Fibroblast of pulmonary artery (primary cell): ENCODE measurements at places on chromosomes 11 and 22.

DNA sequence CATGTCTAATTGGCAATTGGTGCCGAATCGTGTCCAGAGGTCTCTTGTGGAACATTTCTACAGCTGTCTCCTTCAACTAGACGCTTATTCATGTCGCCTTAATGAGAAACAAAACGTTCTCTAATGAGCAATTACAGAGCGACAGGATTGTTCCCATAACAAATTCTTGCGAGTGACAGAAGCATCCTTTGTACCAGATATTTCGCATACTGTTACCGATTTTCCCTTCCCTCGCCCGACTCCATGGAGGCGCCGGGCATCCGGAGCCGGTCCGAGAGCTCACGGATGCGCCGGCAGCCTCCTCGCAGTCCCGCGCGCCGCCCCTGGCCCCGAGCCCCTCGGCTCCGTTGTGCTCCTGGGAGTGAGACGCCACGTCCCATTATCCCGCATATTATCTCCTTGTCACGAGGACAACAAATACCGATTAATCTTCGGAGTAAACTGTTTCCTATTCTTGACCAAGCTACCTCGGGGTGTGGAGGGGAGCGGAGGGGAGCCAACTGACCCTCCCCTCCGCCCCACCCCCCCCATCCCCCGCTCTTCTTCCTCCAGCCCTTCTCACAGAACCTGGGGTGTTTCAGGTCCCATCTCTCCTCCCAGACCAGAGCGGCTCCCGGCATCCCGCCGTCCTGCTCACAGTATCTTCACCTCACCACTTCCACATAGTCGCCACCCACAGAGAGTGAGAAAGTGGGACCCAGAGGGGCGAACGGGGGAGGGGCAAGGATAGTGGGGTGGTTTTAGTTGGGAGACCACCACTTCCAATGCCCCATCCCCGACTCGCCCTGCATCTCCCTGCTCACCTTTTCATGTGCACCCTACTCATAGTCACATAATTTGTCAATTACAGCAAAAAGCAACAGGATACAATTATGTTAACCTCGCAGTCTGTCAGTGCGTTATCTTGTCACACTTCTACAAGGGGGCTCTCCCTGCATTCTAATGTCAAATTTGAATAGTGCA lies 11.4 kb downstream of the PAX6 start:
- no peak for DNase-seq

DNA sequence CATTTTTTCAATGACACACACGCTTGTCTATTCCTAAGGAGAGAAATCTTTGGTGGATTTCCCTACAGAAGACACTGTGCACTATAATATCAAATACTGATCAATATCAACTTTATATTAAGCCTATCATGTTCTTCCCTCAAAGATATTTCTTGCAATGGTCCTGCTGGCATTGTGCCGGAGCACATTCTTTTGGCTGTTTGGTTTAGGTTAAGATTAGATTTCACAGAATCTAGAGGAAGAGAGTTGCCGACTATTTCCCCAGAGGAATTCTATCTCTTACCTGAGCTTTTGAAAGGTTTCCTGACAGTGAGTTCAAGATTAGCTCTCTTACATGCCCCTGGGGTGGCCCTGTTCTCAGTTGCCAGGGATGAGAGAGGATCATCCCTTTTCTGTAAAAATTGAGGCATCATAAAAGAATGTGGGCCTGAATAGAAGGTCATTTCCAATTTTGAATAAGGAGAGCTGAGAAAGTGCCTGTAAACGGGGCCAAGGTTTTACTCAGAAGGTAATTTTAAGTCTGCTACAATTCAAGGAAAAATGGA lies 180.6 kb upstream of the ARHGAP20 start:
- DNase-seq: no peak

DNA sequence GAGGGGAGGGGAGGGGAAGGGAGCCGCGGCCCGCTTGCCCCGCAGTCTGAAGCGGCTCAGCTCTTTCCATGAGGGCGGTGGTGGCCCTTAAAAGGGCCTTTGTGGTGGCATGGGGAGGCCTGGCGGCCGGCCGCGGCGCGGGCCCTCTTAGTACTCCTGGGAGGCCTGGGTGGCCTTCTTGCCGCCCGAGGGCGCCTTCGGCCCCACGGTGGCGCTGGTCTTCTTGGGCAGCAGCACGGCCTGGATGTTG lies 6.9 kb downstream of the DPAGT1 start:
- DNase-seq: peak; percentile 87

- DNase-seq: peak; percentile 94
Observed at GRCh38 chr11:33736148-33736812, at the start of gene CD59. Gene CD59, minus strand, starts transcription at chr11:33736423. Its CDS starts 13,978 bp downstream, at chr11:33722445.

GRCh38 chr11:35083431-35084238 lies 55.3 kb upstream of the CD44 start:
- DNase-seq: peak; percentile 88

DNA sequence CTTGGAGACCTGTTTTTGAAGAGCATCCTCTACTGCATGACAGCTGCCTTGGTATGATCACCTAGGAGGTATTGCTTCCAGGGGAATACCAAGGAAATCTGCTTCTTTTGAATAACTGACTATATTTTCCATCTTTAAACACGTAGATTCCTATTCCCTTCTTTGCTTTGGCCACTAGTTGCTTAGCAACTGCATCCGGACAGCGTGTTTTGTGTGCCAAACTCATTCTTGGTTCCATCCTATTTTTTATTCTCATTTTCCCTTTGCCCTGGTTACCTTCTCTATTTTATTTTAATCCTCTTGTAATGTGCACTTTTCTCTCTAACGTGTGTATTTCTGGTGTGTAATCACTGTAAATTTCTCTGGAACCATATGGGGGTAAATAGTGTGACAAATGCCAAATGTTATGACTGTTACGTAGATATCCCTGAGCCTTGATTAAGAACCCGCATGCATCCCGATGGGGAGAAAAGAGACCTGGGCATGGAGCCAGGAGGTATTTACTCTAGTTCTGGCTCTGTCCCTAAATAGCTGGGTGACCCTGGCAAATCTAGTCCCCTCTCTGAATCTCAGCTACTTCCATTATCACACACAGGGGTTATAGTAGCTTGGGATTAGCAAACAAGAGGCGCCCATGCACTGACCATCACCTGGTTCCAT lies 241.7 kb downstream of the MIAT start:
- no peak for DNase-seq

DNA sequence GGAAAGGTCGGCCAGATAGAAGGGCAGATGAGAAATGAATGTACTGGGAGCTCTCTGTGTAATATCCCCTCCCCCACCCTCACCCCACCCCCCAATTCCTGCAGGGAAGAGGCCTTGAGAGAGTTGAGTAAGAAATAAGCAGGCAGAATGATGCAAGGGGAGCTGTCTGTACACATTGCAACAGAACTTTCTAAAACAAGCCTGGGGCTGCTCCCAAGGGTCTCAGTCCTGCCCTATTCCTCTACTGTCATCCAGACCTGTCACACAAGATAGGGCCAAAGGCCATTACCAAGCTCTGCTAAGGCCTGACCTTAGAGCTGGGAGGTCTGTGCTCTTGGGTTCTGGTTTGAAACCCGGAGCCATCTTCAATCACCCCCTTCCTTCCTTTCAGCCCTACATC lies 5.7 kb upstream of the DGAT2 start:
- DNase-seq: peak; percentile 78

DNA sequence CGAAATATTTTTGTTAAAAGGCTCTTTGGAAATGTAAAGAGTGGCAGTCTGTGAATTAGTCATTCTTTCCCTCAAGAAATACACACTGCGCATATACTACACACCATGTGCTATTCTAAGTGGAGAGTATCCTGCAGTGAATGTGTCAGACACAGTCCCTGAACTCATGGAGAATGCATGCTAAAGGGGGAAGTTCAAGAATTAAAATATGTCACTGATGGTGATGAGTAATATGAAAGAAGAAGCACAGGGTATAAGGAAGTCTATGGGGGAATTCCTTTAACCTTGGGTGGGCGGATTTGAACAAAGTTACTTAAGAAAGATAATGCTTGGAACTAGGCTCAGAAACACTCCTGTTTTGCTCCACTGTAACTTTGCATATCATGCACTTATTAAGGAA lies 153.0 kb downstream of the LRRC4C start:
- no peak for DNase-seq

DNA sequence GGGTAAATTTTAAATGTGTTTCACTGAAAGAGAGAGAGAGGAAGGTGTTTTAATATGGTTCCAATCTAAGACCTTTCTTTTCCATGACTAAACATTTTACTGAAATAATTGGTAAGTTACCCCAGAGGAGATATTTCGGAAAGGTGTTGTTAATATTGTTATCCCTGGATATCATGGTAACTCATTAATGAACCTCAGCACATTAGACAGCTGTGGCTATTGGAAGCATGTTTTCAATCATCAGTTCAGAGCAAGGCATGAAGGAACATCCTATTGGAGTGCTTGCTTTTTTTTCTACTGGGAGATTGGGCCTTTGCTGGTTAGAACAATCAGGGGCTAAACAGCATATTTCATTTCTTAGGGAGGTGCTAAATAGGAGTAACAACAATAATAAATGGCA lies 11.8 kb downstream of the BARX2 start:
- no peak for DNase-seq

- DNase-seq: peak; percentile 79
Observed at GRCh38 chr11:65424205-65425104, 1.9 kb downstream of the NEAT1 start.

- DNase-seq: peak; percentile 85
Observed at GRCh38 chr11:76860539-76861475, at the start of gene ACER3. Gene ACER3, plus strand, starts transcription at chr11:76860918. Its CDS starts 59 bp downstream, at chr11:76860977.

GRCh38 chr11:23688411-23688810 lies 808.4 kb upstream of the LUZP2 start:
- no peak for DNase-seq

DNA sequence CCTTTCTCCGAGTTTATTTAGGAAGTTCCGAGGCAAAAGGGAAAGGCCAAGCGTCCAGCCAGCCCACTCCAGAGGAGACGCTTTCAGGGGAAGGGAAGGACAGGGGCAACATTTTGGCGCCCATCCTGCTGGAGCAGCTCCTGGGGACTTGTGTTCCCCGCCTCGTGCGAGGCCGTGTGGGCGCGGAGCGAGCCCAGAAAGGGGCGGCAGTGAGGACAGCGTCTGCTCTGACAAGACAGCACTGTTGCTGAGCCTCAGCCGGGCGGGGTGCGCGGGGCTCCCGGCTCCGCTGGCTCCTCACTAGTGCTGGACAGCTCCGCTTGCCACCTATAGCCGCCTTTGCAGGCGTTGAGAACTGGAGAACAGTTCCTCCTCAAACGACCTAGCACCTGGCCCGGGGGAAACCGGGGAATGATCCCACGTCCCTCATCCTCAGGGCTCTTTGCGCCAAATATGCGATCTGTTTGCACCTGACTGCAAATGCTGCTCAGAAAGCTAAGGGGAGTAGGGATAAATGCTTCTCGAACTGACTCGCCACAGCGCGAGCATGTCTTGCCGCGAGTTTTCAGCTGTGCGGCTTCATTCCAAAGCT lies 722 bp upstream of the GUCY1A2 start:
- DNase-seq: peak; percentile 80

DNA sequence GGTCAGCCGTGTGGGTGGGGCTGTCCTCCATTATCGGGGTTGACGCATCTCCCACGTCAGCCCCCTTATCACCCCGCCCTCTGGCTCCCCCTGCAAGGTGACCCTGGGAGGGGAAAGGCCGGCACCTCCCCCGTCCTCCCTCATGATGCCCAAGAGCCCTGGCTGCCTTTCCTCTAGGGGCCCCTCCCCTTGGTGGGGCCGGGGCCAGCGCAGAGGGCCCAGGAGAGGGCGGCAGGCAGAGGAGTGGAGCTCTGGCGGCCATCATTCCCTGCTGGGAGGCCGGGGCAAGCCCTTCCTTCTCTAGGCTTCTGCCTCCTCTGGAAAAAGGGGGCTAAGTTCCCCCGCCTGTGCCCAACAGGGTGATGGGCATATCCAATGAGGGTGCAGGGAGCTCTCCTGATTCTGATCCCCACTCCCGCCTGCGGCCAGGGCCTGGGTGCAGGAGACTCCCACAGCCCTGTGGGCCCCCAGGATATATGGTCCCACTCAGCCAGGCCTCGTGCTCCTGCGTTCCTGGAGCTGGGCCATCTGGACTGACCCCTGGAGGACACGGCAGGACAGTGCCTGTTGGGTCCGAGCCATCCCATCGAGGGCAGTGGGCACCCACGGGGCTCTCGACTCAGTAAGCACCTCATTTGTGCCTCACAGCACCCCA lies 12.3 kb downstream of the MYRF start:
- peak; percentile 77 for DNase-seq

DNA sequence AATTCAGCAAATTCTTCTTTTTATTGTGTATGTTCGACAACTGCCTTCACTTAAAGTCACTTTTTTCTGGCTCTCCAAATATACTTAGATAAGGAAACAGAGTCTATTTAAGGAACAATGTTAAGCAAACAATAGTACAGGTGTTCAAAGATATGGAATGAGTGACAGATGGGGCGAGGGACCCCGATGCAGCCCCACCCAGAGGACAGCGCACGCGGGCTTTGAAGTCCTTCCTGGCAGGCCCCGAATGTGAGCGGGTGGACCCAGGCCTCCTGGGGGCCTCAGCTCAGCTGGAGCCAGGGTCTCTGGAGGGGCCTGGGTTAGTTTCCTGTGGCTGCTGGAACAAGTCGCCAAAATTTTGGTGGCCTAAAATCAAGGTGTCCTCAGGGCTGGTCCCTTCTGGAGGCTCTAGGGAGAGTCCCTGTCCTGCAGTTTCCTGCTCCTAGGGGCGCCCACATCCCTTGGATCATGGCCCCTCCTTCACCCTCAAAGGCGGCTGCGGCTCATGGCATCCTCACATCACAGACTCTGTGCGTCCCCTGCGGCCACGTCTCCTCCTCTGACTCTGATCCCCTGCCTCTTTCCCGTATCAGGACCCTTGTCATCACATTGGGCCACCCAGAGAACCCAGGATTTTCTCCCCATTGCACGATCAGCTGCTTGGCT lies 40.6 kb upstream of the KCNQ1OT1 start:
- DNase-seq: no peak

- no peak for DNase-seq
Observed at GRCh38 chr11:27451244-27451965, 21.2 kb downstream of the LGR4 start.

- DNase-seq: no peak
Observed at GRCh38 chr11:132099692-132100091, 729.3 kb downstream of the NTM start.

- DNase-seq: no peak
Observed at GRCh38 chr11:7671347-7672215, 1.7 kb downstream of the CYB5R2 start.

- DNase-seq: no peak
Observed at GRCh38 chr11:20688761-20689160, 19.4 kb downstream of the NELL1 start.

GRCh38 chr22:38823637-38824036 lies 20.2 kb downstream of the NPTXR start:
- DNase-seq: no peak

DNA sequence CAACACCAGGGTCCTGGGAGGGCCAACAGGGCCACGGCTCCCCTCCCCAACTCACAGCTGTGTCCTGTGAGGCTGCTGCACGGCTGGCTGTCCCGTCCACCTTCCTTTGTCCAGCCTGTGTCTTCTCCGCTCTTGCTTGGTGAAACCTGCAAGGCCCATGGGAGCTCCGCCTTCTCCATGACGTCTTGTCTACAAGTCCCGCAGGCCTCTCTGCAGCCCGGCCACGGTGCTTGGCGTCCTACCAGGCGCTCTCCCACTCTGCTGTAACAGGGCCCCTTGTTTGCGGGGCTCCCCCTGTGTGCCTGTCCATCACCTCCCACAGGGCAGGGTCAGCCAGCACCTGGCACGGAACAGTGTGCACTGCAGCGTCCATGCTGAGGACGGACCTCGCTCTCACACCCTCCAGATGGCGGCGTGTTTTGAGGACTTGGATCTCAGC lies 866.8 kb downstream of the TBC1D22A start:
- no peak for DNase-seq

- no peak for DNase-seq
Observed at GRCh38 chr22:32866953-32867352, 65.4 kb downstream of the TIMP3 start.

- no peak for DNase-seq
Observed at GRCh38 chr11:99630629-99631028, 609.9 kb downstream of the CNTN5 start.
